ENCODE measurements at places on chromosomes 7 and 10. TPM values are rescaled to one million over a fixed set of nuclear protein-coding genes. Genes with fewer than 3 reads are reported as not detected.
A peak's percentile ranks its signal among the peaks of the same experiment; 100 is the strongest.

DNA sequence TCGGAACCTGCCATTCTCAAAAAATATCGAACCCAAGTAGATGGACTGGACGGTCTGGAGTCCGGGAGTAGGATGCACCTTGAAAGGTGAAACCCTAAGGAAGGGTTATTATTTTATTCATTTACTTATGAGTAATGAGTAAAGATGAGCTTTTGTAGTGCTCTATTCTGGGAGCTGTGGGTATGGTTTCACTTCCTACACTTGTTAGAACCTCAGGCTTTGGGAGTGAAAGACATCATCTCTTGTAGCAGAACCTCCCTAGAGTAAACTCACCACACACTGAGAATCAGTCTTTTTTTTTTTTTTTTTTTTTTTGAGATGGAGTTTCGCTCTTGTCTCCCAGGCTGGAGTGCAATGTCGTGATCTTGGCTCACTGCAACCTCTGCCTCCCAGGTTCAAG is 389.4 kb upstream of the AUTS2 start:
- peak; percentile 6 for DNase-seq

DNA sequence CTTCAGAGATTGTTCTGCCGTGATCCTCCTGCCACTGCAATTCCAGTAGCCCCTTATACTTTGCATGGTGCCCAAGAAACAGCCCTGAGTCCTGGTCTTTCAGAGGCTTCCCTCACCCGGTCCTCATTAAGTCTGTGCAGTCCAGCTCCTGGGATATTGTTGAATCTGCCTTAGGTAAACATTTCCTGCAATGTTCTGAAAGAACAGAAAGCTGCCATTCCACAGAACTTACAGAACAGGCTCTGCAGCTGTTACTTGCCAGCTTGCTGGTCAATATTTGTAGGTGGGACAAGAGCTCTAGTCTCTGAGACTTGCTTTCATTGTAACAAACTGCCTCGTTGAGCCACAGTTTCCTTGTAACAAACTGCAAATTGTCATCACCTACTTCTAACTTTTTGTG is 115.0 kb upstream of the KIF5B start:
- no peak for DNase-seq

The OPALIN gene
- polyA plus RNA-seq = not detected

DNA sequence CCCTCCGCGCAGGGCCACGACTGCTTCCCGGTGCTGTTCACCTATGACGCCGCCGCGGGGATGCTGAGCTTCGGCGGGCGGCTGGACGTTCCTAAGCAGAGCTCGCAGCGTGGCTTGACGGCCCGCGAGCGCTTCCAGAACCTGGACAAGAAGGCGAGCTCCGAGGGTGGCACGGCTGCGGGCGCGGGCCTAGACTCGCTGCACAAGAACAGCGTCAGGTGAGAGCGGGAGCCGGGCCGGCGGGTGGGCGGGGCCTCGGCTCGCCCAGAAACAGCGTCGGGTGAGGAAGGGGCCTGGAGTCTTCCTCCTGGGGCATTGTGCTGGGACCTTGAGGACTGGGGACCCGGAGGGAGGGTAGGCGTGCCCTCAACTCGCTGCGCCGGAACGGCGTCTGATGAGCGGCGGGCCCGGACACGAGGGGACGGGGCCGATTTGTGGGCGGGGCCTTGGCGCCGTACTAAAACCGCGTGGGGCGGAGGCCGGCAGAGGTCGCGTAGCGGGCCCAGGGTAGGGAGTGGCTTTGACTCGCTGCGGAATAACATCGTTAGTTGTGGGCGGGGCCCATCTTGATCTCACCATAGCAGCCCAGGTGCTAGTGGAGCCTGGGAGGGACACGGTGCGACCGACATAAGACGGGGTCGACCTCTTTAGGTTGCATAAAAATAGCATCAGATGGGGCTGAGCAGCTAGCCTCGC is 15.6 kb downstream of the PDAP1 start:
- DNase-seq = peak; percentile 64

DNA sequence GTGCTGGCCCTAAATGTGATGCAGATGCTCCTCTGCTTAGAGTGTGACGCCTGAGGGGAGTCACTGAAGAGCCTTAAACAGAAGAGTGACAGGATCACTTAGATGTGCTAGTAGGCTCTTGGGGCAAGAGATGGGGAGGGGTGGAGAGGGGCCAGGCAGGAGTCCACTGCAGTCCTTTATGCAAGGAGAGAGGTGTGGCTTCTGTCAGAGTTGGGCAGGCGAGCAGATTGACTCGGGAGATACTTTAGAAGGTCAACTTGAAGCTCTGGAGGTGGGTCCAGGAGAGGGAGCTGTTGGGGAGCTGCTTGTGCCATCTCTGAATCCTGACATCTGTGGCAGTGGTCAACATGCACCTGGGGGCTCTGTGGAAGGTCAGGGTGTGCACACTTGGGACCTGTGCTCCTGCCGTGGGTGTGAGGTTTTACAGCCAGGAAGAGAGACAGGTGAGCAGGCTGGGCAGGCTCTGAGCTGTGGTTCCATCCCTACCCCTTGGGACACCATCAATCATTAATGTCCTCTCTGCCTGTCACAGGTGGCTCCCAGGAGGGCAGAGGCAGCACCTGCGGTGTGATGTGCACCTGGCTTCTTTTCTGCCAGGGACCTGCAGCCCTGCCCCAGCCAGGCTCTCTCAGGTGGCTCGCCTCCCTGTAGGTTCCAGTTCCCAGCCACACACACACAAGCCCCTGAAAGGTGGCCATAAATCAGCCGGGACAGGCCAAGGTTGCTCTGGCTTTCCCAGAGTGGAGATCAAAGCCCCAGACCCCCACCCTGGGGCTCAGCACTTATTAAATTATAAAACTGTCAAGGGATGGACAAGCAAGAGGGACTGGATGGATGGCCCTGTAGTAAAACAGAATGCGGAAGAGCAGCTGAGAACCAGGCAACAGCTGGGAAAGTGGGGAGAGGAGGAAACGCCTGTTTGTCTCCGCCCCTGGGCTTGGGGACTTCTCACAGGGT is 14.0 kb downstream of the NEURL1 start:
- DNase-seq = no peak

GRCh38 chr10:7866176-7866575 is 47.9 kb downstream of the TAF3 start:
- DNase-seq = no peak

GRCh38 chr10:118958984-118959925 is 70.3 kb upstream of the NANOS1 start:
- peak; percentile 36 for DNase-seq
